ENCODE measurements at places on chromosomes 3 and 15. TPM values are rescaled to one million over a fixed set of nuclear protein-coding genes. Genes with fewer than 3 reads are reported as not detected.

Gene NR1D2
- total RNA-seq = 43.5 TPM

Gene ACKR4
- 24.0 TPM for total RNA-seq

Gene SAMD7
- total RNA-seq = not detected

Gene BSN
- 0.07 TPM for total RNA-seq

Gene RASGRP1
- 5.1 TPM for total RNA-seq
